ENCODE measurements at places on chromosomes 12 and 14.

DNA sequence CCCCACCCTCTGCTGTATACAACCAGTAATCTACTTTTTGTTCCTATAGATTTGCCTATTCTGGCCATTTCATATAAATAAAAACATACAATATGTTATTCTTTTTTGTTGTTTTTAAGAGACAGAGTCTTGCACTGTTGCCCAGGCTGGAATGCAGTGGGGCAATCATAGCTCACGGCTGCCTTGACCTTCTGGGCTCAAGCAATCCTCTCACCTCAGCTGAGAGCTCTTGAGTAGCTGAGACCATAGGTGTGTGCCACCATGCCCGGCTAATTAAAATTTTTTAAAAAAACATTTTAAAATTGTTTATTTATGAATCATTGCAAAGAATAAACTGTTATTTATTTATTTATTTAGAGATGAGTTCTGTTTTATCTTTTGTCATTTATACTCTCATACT is 11.6 kb downstream of the PTGR2 start:
- no peak for DNase-seq

DNA sequence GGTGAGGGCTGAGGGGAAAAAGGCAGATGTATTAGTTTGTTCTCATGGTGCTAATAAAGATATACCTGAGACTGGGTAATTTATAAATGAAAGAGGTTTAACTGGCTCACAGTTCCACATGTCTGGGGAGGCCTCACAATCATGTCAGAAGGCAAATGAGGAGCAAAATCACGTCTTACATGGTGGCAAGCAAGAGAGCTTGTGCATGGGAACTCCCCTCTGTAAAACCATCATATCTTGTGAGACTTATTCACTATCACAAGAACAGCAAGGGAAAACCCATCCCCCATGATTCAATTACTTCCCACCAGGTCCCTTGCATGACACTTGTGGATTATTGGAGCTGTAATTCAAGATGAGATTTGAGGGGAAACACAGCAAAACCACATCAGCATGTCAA is 1220.9 kb downstream of the GALC start:
- DNase-seq = no peak

GRCh38 chr12:132218527-132218875 is 74.2 kb downstream of the NOC4L start:
- DNase-seq = no peak

- DNase-seq = no peak
Measured at GRCh38 chr14:84064316-84065125, 1465.4 kb upstream of the FLRT2 start.

DNA sequence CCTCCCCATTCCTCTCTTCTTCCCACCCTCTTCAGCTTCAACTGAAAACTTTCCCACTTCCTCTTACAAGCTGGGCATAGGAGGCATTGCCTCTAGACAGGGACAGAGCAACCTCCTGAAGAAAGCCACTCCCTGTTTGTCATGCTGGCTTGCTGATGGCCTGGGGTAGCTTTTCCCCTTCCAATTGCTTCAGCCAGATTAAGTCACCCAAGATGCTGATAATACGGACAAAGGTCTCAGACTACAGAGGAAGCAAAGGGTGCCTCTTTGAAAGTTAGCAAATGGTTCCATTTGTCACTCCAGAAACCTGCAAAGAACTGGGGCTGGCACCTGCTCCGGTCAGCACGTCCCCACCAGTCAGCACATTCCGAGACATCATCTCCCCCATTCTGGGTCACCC is 6.0 kb downstream of the KRT2 start:
- DNase-seq = no peak

GRCh38 chr12:91633206-91633605 is 450.6 kb upstream of the DCN start:
- DNase-seq = no peak

GRCh38 chr12:29167445-29167844 is 18.4 kb downstream of the FAR2 start:
- no peak for DNase-seq

DNA sequence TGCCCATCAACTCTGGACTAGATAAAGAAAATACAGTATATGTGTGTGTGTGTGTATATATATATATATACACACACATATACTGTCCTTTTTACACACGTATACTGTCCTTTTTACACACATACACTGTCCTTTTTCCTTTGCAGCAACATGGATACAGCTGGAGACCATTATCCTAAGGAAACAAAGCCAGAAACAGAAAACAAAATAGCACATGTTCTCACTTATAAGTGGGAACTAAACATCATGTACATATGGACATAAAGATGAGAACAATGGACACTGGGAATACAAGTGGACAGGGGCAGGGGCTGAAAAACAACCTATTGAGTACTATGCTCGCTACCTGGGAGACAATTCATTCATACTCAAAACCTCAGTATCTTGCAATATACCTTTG is 23.7 kb downstream of the VDR start:
- no peak for DNase-seq

- DNase-seq = no peak
Measured at GRCh38 chr14:92797935-92798653, 4.0 kb downstream of the GOLGA5 start.

All from stimulated activated CD8-positive, alpha-beta memory T cell treated with anti-CD3 and anti-CD28 coated beads, Interleukin-12 subunit alpha, Interleukin-12 subunit beta, amount 100 ng/mL, for 4 hours (primary cell).